ENCODE measurements at places on chromosomes 3 and 15.
A peak's percentile ranks its signal among the peaks of the same experiment; 100 is the strongest.

- DNase-seq: no peak
Observed at GRCh38 chr15:29516929-29517328, 247.3 kb upstream of the NSMCE3 start.

DNA sequence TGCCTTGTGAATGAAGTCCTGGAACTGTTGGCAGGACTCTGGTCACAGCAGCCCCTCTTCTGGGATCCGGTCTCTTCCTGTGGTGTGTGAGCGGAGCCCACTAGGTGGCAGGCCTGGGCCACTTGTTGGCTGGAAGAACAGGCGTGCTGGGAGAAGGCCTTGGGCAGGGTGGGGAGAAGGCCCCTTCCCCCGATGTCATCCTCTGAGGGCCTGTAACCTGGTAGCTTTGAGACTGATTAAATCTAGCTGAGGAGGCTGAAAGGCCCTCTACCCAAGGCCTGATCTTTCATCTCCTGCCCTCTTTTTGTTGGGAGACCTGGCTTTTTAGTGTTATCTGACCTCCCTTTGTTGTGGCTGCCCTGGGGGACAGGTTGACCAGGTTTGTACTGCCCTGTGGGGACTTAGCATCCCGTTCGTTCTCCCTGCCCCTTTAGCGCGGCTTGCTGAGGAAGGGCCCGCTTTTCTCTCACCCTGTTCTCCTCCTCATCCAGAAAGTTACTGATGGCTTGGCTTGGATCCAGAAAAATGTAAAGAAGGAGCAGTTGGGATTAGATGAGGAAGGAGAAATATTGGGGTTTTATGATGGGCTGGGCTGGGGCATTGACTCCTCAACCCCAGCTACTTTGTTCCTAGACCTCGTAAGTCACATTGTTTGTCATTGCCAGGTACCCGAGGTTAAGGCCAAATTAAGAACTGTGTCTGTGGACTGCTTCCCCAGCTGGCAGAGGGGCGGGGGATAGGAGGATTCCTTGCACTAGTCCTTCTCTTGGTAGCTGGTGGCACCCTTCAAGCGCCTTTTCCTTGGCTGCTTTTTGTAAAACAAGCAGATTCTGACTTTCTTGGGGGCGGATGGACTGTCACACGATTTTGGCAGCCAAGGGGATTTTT lies 48.5 kb downstream of the CHCHD6 start:
- peak; percentile 86 for DNase-seq

- no peak for DNase-seq
Observed at GRCh38 chr3:137222736-137223225, 265.0 kb downstream of the IL20RB start.

DNA sequence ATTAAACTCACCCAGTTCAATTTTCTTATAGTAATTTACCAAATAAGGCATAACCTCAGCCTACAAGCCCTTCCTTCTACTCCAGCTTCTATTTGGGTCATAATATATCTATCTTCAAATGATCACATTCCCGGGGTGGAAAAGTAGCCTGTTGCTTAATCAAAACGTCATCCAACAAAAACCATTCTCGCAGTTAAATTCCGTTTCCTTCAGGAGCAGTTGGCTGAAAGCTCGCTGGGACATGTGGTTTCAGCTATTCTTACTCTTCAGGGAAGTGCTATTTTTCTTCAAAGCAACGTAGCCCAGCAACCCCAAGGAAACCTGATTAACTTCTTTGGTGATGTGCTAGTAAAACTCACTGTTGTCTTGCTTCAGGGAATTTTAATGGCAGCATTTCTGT lies 59.6 kb downstream of the MAGI1 start:
- peak; percentile 84 for DNase-seq

- no peak for DNase-seq
Observed at GRCh38 chr3:53346514-53346913, 829 bp downstream of the DCP1A start.

- DNase-seq: no peak
Observed at GRCh38 chr15:49082960-49083359, 36.7 kb upstream of the SECISBP2L start.

GRCh38 chr15:100588638-100589242 lies 13.2 kb downstream of the LINS1 start:
- DNase-seq: no peak

GRCh38 chr3:177705976-177706823 lies 508.9 kb upstream of the TBL1XR1 start:
- no peak for DNase-seq

DNA sequence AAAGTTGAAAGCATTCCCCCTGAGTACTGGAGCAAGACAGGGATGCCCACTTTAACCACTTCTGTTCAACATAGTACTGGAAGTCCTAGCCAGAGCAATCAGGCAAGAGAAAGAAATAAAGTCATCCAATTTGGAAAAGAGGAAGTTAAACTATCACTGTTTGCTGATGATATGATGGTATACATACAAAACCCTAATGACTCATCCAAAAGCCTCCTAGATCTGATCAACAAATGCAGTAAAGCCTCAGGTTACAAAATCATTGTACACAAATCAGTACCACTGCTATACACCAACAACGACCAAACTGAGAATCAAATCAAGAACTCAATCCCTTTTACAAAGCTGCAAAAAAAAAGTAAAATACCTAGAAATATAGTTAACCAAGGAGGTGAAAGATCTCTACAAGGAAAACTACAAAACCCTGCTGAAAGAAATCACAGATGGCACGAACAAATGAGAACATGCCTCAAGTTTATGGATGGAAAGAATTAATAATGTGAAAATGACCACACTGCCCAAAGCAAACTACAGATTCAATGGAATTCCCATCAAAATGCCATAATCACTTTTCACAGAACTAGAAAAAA lies 40.3 kb downstream of the RPL39L start:
- DNase-seq: no peak

DNA sequence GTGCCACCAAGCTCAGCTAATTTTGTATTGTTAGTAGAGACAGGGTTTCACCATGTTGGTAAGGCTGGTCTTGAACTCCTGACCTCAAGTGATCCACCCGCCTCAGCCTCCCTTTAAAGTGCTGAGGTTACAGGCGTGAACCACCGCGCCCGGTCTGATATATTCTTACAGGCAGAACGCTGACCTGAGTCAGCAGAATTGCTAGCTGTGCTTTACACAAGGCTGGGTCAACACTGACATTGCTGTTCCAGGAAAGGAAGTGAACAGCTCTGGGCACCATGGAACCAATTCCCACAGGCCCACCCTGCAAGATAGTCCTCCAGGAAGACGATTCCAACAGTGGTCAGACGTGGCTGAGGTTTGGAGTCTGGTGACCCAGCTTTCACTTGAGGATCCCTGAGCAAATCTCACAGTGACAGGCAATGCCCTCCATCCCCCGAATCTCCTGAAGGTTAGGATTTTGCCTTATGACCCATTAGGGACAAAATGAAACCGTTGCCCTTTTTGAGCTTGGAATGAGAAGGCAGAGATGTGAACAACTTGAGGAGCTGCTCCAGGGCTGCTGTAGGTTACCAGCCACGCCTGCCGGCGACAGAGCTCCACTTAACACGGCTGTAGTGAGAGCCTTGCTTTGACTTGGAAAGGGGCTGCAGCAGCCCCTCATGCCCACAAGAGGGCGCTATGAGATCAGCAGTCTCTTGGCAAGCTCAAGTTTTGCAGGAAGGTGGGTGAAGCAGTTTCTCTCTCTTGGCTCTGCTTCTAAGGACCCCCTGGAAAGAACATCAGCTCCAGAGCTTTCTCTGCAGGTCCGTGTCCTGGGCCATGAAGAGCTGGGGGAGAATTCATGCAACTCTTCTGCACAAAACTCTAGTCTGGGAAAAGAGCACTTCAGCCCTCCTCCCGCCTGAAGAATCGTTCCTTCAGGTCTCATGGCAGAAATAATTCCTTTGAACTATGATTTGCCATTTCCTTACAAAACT lies 74.1 kb downstream of the SENP2 start:
- no peak for DNase-seq

DNA sequence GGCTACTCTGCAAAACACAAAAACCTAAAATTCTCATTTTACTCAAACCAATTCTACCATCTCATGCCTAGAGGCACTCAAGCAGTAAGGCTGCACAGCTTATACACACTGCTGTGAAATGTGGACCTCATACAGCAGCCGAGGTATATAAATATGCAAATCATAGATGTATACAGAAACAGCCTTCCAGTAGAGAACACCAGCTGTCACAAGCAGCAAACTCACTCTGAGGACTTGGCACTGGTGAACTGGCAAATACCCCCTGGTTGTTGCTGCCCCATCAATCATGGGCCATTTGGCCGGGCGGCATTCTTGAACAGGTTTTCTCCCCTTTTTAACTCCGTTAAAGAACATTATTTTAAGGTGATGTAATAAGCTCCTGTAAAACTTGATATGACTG lies 378.0 kb downstream of the LSAMP start:
- no peak for DNase-seq

DNA sequence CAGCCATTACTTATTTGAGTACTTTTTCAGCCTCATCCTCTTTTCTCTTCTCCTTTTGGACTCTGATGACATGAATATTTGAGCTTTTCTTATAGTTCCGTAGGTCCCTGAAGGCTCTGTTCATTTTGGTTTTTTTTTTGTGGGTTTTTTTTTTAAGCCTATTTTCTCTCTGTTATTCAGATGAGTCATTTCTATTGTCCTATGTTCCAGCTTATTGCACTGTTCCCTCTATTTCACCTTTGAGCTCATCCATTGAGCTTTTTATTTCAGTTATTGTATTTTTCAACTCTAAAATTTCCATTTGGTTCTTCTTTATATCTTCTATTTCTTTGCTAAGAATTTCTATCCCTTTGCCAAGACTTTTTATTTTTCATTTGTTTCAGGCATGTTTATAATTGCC lies 7.2 kb upstream of the MGLL start:
- DNase-seq: no peak

GRCh38 chr3:168001244-168001643 lies 94.5 kb downstream of the GOLIM4 start:
- no peak for DNase-seq

GRCh38 chr3:147414390-147415138 lies 5.4 kb downstream of the ZIC1 start:
- DNase-seq: no peak

- DNase-seq: no peak
Observed at GRCh38 chr3:105907777-105908176, 39.0 kb upstream of the CBLB start.

- peak; percentile 38 for DNase-seq
Observed at GRCh38 chr3:14391033-14391432, 11.4 kb upstream of the SLC6A6 start.

- no peak for DNase-seq
Observed at GRCh38 chr3:140754936-140755335, 77.1 kb downstream of the TRIM42 start.

GRCh38 chr3:172029425-172030098 lies 9.8 kb upstream of the FNDC3B start:
- no peak for DNase-seq

GRCh38 chr3:59551834-59552233 lies 502.0 kb upstream of the CFAP20DC start:
- DNase-seq: no peak

DNA sequence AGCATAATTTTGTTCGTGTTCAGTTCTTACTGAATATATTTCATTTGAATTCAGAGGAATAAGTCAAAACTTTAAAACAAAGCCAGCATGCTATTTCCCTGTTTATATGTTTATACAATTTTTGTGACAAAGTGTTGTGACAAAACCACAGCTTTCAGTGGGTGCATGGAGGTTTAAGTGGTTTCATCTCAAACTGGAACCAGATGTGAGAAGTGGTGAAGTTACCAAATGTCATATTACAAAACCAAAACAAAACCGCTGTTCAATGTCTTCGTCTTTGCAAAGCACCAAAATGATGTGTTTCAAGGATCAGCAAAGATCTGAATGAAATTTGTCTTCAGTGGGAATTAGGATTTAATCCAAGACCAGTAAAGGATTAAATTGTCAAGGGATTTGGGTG lies 59.3 kb upstream of the OSTN start:
- DNase-seq: no peak

- DNase-seq: no peak
Observed at GRCh38 chr3:179603831-179604230, 607 bp downstream of the MRPL47 start.

GRCh38 chr3:46936733-46937250 lies 39.8 kb downstream of the CCDC12 start:
- DNase-seq: no peak

GRCh38 chr3:9351709-9352126 lies 11.1 kb upstream of the THUMPD3 start:
- no peak for DNase-seq

GRCh38 chr3:156602424-156602823 lies 47.5 kb upstream of the SSR3 start:
- DNase-seq: no peak

DNA sequence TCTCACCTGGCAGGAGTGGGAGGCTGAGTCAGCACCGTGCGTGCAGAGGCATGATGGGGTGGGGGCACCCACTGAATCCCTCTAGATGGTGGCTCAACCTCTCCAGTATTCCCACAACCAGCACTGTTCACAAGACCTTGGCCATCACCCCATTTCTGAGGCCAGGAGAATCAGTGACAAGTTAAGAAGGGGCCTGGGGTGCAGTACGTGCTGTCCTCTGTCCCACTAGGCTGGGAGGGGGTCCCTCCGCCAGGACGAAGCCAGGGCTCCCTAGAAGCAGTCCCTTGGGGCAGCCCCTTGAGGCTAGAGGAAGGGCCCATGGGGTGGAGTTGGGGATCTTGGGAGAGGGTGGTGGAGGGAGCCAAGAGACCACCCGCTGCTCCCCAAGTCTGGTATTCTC lies 4.8 kb downstream of the MYL3 start:
- DNase-seq: peak; percentile 3

DNA sequence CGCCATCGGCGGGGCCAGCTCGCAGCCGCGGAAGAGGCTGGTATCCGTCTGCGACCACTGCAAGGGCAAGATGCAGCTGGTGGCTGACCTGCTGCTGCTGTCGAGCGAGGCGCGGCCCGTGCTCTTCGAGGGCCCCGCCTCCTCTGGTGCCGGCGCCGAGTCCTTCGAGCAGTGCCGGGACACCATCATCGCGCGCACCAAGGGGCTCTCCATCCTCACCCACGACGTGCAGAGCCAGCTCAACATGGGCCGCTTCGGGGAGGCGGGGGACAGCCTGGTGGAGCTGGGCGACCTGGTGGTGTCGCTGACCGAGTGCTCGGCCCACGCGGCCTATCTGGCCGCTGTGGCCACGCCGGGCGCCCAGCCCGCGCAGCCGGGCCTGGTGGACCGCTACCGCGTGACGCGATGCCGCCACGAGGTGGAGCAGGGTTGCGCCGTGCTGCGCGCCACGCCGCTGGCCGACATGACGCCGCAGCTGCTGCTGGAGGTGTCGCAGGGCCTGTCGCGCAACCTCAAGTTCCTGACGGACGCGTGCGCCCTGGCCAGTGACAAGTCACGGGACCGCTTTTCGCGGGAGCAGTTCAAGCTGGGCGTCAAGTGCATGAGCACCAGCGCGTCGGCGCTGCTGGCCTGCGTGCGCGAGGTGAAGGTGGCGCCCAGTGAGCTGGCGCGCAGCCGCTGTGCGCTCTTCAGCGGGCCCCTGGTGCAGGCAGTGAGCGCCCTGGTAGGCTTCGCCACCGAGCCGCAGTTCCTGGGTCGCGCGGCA lies 1.8 kb downstream of the TLNRD1 start:
- DNase-seq: peak; percentile 64

GRCh38 chr3:12557473-12558100 lies 700 bp downstream of the MKRN2 start:
- DNase-seq: no peak
